ENCODE measurements at places on chromosomes 11 and 22.

- no peak for DNase-seq
Observed at GRCh38 chr11:86810288-86810687, 9.9 kb downstream of the PRSS23 start.

- no peak for DNase-seq
Observed at GRCh38 chr11:92845805-92846204, 123.6 kb upstream of the MTNR1B start.

DNA sequence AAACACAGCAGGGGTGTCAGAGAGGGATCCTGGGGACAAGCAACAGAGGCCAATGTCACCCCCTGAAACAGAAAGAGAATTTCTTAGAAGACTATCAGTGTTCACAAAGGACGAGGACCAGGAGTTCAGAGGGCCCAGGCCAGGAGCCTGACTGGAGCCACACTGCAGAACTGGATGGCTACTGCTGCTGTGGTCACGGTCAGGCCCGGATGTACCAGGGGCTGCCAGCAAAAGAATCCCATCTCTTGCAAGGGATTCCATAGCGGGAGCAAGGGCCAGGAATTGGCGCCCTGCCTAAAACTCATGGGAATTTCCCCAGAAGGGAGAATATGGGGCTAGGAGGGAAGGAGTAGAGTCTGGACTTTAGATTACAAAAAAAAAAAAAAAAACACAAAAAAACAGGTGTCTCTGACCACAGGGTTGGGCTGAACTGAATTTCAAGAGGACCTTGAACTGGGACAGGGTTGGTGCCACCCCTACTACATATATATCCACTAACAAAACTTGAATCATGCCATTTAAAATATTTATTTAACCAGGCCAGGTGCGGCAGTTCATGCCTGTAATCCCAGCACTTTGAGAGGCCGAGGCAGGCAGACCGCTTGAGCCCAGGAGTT is 15.7 kb upstream of the KCTD14 start:
- no peak for DNase-seq

GRCh38 chr11:68326334-68327215 is 14.2 kb downstream of the LRP5 start:
- no peak for DNase-seq

DNA sequence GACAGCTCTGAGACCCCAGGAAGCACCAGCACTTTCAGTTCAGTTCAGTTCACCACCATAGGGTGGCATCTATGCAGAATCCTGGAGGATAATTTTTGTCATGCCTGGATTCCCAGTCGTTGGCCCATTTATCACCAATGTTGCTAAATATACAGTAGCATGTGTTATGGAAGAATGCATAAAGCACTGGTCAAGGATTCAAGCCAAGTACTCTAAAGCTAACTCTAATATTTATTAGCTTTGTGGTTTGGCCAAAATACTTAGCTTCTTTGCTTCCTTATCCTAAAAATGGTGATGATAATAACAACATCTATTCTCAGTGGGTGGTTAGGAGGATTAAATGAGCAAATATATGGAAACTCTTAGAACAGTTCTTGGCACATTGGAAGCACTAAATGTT is 294.7 kb upstream of the ZC3H12C start:
- no peak for DNase-seq

GRCh38 chr11:12200991-12201985 is 90.9 kb downstream of the MICAL2 start:
- no peak for DNase-seq

DNA sequence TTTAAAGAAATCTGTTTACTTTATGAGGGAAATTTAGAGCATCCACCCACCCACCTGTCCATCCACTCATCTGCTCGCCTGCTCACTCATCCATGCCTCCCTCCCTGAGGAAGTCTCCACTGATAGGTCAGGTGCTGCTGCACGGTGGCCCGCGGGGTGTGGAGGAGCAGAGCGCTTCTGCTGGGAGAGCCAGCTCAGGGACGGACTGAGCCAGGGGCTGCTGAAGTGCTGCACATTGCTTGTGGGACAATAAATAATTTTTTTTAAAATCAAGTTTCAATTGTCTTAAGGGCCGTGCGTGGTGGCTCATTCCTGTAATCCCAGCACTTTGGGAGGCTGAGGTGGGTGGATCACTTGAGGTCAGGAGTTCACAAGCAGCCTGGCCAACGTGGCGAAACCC is 148.9 kb downstream of the TBC1D22A start:
- no peak for DNase-seq

- DNase-seq = no peak
Observed at GRCh38 chr11:21774212-21774611, 418.7 kb upstream of the ANO5 start.

DNA sequence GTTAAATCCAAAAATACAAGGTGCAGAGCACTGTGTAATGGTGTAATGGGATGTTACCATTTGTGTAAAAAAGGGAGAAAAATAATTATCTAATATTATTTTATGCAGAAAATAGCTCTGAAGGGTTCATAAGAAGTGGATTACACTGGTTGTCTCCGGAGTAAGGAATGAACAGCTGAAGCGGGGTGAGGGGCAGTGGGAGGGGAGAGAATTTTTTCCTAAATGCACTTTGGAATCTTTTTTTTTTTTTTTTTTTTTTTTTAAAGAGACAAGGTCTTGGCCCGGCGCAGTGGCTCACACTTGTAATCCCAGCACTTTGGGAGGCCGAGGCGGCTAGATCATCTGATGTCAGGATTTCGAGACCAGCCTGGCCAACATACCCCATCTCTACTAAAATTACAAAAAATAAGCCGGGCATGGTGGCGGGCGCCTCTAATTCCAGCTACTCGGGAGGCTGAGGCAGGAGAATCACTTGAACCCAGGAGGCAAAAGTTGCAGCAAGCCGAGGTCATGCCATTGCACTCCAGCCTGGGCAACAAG is 6.8 kb upstream of the POLR3H start:
- DNase-seq = no peak

- DNase-seq = no peak
Observed at GRCh38 chr22:20881231-20881630, 22.4 kb downstream of the SNAP29 start.

GRCh38 chr11:57283231-57283990 is 41.3 kb downstream of the TNKS1BP1 start:
- DNase-seq = no peak

DNA sequence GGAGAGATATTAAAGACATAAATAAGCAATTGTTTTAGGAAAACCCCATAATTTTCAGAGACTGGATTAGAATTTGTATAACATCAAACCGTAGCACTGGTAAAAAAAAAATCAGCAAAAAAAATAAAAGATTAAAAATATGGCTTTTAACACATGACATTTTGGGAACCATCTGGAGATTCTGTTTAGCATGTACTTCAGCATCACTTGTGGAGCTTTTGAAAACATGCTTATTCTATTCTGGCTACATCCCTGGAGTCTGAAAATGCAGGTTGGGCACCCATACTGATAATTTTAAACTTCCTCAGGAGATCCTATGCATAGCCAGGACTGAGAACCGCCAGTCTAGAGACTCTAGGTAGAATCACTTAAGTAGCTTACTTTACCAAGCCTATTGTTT is 1190.9 kb downstream of the LRRC4C start:
- no peak for DNase-seq

DNA sequence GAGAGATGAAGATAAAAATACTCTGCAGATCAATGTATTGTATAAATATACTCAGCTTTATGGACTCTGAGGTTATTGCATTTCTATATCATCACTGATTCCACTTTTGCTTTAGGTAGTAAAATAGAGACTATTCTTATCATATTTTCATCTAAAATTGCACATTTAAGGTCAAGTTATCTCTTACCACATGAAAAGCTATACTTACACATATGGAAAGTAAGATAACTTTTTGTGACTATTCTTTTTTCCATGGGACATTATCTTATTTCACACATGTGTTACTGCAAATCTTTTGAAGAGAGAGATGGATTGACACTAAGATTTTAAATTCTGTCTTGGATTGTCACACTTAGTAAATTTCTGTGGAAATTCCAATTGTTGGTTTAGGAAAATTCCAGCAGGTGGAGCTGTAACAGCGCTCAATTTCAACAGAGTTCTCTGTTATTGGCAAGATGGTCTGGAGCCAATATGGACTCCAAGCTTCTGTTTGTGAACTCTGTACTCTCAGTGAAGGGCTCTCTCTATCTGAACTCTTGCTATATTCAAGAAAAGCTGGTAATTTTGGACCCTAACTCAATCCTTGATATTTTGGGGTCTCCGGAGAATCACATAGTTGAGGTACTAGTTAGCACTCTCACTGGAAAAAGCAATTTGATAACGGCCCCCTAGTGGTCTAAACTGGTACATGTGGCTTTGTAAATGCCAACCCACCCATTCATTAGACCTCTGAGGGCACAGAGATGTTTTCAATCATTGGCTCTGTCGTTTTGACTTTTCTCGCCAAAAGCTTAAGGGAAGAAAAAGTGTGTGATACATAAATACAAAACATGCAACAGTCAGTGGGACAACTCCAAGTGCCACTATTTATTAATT is 429.7 kb downstream of the ETS1 start:
- peak; percentile 15 for DNase-seq

- DNase-seq = no peak
Observed at GRCh38 chr11:125270106-125270505, 105.6 kb downstream of the PKNOX2 start.

DNA sequence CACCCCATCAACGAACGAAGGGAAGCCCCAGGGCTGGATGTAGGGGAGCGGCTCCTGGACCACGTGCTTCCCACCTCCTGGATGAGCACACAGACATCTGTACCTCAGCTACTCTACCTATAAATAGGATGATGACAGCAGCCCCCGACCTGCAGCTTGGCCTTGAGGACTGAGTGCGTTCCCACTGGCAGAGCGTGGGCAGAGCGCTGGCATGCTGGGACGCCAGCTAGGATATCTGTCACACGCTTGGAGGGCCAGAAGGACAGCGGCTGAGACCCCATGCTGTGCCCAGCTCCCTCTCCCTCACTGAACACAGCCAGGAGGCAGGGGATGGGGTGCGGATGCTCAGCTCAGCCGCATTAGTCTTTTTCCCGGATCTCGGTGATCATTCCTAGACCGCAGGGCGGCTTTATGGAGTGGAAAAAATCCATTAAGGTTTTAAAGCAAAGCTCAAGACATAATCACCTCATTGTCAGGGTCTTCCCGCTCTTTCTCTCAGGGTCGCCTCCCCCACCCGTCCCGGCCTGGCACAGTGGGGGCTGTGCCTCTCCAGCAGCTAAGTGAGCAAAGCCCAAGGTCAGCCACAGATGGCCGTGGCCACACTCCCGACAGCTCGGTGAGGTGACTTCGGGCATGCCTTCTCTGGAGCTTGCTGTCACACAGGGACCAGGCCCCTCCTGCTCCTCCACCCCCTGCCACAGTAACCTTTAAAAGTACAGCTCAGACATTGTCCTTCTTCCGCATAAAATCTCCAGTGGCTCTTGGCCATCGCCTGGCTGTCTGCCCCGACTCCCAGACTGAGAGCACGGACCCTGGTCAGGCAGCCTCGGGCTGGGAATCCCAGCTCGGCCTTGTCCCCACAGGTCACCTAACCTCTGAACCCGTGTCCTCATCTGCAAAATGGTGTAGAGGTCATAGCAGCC is 69.6 kb upstream of the SHISAL1 start:
- DNase-seq = no peak

GRCh38 chr11:100774859-100775258 is 87.8 kb downstream of the ARHGAP42 start:
- no peak for DNase-seq

DNA sequence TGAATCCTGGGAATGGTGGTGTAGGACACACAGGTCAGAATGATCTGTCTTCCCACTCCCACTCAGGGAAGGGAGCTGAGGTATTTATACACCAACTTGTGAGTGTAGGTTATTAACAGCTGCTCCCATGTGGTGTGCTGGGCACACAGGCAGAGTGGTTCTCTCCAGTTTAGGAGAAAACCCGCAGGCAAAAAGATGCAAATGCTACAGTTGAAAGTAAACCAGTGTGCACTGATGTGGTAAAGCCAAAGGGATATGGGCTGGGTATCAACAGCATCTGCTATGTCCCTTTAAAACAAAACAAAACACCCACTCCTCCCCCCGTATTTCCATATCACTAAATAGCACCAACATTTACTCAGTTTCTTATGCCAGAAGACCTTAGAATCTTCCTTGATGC is 75.4 kb upstream of the SYT13 start:
- no peak for DNase-seq

DNA sequence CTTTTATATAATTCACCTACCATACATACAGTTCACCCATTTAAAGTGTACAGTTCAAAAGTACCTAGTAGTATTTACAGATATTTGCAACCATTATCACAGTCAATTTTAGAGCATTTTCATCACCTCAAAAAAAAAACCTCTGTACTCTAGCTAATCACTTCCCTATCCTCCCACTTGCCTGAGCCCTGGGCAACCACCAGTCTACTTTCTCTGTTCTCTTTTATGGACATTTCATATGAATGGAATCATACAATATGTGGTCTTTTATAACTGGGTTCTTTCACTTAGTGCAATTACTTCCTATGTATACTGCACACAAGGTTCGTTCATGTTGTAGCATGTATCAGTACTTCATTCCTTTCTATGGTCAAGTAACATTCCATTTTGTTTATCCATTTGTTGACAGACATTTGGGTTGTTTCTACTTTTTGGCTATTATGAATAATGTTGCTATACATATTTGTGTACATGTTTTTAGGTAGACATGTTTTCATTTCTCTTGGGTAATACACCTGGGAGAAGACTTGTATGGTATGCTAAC is 17.8 kb upstream of the NEU3 start:
- DNase-seq = no peak

DNA sequence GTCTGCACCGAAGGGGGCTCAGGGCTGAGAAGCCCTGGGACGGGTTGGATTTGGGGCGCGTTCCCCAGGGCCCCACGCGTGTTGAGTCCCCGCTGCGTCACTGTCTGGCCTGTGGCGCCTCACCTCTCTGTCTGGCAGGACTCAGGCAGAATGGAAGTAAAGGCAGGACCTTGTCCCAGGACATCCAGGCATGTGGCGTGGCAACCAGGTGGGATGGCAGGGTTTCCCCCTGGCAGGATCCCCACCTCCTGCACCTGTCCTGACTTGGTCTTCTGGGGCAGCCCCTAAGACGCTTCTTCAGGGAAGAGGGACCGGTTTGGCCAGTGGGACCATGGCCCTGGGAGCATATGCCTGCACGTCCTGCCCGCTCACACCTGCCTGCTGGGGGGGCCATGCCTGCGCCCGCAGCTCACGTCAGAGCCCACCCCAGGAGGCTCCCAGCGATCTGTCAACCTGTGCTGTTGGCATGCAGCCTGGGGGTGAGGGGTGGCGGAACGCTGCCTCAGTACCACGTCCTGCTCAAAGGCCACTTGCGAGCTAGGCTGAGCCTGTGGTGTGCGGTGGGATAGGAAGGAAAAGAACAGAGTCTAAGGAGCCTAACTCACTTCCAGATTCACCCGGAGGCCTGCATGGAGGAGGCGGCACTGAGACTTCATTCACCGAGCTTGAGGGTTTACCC is 72.7 kb downstream of the KCNQ1 start:
- no peak for DNase-seq

- no peak for DNase-seq
Observed at GRCh38 chr11:133096981-133097380, 435.3 kb downstream of the OPCML start.

GRCh38 chr11:114724916-114725524 is 46.7 kb downstream of the NXPE2 start:
- no peak for DNase-seq
